ENCODE measurements at places on chromosomes 2 and 18.
A peak's percentile ranks its signal among the peaks of the same experiment; 100 is the strongest.

- DNase-seq, result no peak
These were observed 52.6 kb downstream of the KCNIP3 start for GRCh38 chr2:95349568-95350322.

- no peak for DNase-seq
These were observed 6.1 kb downstream of the PSMD1 start for GRCh38 chr2:231062776-231063175.

DNA sequence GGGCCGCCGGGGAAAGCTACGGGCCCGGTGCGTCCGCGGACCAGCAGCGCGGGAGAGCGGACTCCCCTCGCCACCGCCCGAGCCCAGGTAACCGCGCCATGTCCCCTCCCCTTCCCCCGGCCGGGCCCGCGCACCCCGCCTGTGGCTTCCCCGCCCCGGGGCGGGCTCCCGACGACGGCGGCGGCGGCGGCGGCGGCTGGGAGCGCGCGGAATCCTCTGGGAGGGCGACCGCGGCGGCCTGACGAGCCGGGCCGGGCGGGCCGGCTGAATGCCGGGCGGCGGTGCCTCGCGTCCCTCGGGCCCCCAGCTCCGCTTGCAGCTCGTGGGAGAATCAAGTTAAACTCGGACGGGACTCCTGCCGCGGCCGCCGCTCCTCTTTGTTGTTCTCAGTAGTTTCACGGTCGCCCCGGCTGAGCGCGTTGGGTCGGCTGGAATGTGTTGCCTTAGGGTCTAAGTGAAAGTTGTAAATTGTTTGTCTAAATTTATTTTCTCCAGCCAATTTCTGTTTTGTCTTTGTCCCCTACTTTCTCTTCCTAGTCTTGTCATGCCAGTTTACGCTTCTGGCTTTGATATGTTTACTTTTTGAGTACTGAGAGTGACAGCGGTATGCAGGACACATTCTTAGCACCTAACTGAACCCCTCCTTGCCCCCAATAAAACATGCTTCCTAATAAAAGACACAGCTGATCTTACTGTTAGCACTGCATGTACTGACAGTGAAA, 685 bp downstream of the SMAD4 start:
- DNase-seq, result peak; percentile 52

- no peak for DNase-seq
These were observed 196.1 kb downstream of the EIPR1 start for GRCh38 chr2:3181416-3182010.

- no peak for DNase-seq
These were observed 2.5 kb downstream of the MERTK start for GRCh38 chr2:111900859-111901258.

DNA sequence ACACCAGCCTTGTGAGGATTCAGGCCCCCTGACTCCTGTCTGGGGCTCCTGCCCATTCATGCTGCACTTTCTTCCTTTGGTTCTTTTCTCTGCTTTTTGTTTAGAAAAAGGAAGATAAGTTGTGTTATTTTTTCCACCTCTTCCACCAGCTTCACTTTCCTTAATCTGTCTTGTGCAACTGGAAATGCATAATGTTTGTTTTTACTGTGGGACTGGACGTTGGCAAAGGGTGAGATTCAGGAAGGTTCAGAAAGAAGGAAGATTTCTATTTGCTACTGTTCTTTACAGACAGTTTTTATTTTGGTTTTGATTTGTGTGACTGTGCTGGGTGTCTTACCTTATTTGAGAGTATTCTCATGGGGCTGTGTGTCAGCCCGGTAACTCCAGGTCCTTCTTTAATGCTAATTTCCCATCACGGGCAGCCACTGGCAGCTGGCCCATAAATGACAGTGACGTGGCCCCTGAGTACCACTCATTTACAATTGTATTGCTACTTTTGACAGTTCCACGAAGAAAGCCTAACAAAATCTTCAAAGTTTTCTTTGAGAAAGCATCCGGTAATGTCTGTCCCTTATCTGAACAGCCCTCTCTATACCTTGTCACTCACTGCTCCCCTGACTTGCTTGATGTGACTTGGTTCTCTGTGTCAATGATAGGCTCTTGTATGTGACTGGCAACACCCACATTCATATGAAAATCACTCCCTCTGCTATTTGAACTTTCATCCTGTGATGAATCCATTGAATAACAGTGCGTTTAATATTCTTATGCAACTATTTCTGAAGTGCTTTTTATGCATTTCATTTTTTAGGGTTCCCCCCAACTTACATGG, 32.7 kb downstream of the RHBDD1 start:
- no peak for DNase-seq

GRCh38 chr2:110660558-110660957, 17.3 kb downstream of the BUB1 start:
- DNase-seq, result no peak

DNA sequence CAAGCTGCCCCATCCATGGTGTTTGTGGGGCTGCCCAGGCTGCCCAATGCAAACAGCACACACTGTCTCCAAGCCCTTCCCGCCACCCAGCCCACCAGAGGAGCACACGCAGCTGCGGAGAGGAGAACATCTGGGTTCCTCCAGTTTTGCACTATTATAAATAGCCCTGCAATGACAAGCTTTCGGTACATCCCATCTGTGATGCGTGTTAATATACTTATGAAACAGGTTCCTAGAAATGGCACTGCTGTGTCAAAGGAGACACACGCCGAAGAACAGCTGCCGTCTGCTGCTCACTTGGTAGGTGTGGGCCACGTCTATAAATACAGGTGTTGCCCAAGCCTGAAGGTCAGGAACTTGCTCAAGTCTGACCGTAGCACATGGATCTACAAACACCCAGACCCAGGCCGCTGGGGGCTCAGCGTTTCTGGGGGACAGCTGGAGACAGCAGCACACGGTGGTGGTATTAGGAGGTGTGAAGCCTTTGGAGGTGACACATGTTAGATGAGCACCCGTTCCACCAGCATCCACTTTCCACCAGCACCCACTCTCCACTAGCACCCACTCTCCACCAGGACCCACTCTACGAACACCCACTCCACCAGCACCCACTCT, 34.3 kb downstream of the PXDN start:
- no peak for DNase-seq

- DNase-seq, result no peak
These were observed 14.0 kb upstream of the DUSP2 start for GRCh38 chr2:96159084-96159830.

DNA sequence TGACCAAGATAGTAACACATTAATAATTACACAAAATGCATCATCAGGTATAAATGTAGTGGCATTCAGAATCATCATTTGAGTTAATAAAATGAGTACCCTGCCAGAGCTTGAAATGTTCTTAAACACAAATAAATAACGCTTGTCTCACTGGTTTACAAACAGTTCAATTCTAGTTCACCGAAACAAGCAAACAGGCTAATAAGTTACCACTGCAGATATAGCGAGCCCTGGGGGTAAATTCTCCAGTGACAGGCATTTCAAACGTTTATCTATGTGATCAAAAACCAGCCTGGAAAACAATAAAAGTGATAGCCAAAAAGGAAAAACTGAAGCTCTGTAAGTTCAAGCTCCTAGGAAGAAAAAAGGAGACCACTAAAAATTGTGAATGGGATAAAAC, 152.6 kb downstream of the THADA start:
- DNase-seq, result no peak

GRCh38 chr2:167484875-167485274, 596.6 kb downstream of the XIRP2 start:
- no peak for DNase-seq

- DNase-seq, result no peak
These were observed 131.3 kb downstream of the MCFD2 start for GRCh38 chr2:46784278-46784677.

DNA sequence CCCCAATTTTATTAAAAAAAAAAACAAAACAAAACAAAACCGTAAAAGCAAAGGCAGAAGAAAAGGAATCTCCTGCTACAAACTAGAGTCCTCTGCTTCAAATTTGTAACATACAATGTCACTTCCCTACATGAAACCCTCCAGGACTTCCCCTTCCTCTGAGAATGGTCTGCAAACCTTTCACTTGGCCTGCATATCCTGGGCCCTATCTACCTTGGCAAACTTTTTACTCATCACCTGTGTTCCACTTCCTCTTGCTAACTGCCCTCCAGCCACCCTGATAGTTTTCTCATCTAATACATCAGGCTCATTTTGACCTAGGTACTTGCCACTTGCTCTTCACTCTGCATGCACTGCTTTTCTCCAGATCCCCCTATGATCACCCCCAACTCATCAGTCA, 255.5 kb downstream of the ETAA1 start:
- DNase-seq, result no peak

DNA sequence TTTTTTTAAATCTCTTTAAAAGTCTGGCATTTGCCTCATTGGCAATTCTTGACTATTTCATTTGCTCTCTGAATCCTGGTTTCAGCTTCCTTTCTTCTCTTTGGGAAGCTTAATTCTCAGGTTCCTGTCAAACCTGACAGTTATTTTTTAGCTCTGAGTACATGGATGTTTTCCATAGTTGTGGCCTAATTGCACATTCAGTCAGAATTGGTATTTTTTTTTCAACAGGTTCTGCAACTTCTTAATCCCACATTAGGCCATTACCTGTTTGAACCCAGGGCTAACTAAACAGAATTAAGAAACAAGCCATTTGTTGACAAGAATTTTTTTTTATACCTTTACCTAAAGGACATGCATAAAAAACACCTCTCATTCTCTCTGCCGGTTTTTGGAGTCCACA, 338.8 kb downstream of the SETBP1 start:
- DNase-seq, result no peak

GRCh38 chr2:74391209-74391579, 11.1 kb upstream of the DCTN1 start:
- no peak for DNase-seq

DNA sequence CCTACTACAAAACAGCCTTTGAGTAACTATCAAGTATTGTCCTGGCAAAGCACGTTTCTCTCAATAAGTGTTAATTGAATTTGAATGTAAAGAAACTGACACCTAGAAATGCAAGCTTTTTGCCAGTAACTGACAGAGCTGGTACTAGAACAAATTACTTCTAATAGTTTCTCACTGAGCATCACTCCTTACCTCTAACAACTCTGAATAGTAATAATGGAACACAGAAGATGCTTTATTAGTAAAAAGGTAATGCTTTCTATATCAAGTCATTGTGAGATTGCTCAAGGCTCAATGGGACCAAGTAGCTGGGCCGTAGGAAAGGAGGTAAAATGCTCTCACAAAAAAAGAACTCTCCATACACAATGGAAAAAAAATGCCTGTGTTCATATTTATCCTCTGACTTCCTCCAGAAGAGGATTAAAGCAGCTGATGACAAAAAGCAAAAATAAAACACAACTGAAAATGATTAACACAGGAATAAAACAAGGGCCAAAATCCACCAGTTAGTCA, 11.8 kb downstream of the RASGRP3 start:
- DNase-seq, result no peak

- no peak for DNase-seq
These were observed 33.9 kb upstream of the GORASP2 start for GRCh38 chr2:170895023-170895757.

DNA sequence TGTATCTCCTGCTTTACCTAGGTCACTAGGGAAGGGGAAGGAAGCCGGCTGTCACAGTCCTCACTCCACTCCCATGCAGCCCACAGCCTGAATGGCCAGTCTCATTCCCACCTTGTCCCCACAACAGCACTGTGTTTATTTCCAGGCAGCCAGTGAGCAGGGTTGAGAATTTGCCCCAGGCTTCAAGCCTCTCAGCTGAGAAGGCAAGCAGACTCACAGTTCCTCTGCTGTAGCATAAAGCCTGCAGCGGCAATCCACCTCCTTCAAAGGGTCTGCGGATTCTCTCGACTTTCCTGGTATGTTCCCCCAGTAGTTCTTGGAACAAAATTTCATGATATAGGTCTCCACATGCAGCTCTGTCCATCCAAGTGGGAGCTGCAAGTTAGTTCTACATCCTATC, 262.9 kb upstream of the GULP1 start:
- DNase-seq, result no peak

DNA sequence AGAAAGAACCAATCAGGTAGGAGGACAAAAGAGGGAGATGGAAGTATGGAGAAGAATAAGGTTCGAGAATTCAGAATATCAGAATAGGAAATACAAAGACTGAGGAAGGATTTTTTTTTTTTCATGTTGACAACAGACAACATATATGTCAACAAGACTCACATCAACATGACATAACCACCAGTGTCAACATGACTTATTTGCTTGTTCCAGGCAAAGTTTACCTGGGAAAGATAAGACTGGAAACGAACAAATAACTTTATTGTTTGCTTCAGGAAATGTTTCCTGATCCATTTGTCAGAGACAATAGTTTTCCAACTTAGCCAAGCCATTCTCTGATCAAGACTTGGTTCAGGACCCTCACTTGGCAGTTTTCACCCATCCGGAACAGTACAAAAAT, 321.9 kb upstream of the NETO1 start:
- no peak for DNase-seq

DNA sequence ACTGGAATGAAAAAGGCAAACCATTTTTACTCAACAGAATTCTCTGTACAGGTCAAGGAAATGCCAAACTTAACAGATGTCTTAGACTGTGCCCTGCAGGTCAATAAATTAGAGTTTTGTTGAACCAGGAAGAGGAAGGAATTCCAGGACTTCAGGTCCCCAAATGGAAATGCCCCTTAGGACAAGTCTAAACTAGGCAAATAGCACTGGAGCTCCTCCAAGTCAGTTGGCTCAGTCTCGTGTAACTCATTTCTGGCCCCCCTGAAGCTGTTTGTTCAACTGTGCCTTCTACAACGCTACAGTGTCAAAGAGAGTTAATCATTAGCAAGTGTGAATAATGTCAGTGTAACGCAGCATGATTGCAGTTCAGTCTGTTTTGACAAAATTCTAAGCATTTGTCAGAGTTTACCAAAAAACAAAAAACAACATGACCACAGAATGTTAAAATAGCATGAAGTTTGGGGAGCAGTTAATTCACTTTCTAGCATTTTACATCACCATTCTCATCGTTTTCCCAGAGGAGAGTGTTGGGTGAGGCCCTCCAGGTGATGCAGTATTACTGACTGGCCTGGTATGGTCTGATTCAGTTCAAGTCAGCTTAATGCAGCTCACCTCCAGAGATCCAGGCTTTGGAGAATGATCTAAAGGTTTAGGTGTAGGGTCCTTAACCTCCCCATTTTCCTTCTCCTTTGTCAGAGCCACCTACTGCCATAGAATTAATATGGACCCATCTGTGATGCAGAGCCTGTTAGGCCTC, 108.1 kb downstream of the AQP4 start:
- no peak for DNase-seq

- no peak for DNase-seq
These were observed 129.7 kb downstream of the WDSUB1 start for GRCh38 chr2:159156834-159157233.

DNA sequence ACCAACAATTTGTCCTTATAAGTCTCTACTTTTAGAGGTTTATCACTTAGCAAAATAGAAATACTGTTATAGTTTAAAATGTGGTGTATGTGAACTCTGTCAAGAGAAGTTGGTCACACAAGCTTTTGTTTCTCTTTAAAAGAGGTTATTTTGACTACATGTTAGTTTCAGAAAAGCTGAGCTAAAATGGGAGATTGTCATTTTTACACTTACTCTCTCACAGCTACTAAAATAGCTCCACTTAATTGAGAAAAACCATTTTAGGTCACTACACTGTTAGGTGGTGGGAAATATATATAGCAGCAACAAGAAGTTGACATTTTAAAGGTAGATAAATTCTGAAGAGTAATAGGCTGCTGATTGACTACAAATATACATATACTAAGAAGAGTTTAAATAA, 161.5 kb upstream of the KCNJ3 start:
- no peak for DNase-seq

All from activated CD4-positive, alpha-beta T cell treated with anti-CD3 and anti-CD28 coated beads for 1 hour (primary cell).